Left kidney (tissue), 8 donors: ENCODE measurements at places on chromosomes 4 and X. TPM values are rescaled to one million over a fixed set of nuclear protein-coding genes. Genes with fewer than 3 reads are reported as not detected.

DNA sequence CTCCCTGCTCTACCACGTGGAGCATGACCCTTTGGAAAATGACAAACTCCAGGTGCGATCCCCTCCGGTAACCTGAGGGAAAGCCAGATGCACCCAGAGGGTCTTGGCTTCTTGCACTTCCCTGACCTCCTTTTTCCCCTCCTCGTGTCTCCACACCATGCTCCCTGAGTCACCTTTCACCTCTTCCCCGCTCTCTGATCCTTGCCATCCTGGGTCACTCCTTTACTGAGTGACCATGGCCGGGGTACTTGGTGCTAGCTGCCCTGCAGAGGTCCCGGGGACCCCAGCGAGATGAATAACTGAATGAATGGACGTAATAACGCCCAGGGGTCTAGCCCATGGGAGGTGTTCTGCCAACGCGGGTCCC lies 401 bp upstream of the ZFP92 start:
- no peak for DNase-seq

DNA sequence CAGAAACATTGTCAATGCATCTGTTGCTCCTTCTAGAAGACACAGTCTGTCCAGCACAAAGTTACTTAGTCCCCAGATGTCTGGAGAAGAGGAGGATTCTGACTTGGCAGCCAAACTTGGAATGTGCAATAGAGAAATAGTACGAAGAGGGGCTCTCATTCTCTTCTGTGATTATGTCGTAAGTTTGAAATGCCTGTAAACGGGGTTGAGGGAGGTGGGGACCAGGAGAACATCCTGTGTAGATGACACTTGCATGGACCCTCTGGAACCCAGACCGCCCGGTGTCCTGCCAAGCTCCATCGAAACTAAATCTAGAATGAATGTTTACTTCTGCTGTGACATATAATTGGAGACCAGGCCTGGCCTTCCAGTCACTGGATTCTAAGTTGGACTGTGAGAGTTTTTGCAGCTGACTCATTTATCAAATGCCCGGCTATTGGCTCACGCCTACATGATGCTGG lies 45.0 kb upstream of the MSANTD1 start:
- DNase-seq, result no peak

TMEM33 gene
- polyA plus RNA-seq, result 52.7 TPM

CT45A2 gene
- not detected for polyA plus RNA-seq

- no peak for DNase-seq
Measured at GRCh38 chr4:87250294-87250693, 29.9 kb upstream of the KLHL8 start.

- DNase-seq, result no peak
Measured at GRCh38 chr4:8437281-8437680, 3.2 kb downstream of the ACOX3 start.

GRCh38 chr4:180099957-180100356 lies 2143.2 kb upstream of the TENM3 start:
- DNase-seq, result no peak

DNA sequence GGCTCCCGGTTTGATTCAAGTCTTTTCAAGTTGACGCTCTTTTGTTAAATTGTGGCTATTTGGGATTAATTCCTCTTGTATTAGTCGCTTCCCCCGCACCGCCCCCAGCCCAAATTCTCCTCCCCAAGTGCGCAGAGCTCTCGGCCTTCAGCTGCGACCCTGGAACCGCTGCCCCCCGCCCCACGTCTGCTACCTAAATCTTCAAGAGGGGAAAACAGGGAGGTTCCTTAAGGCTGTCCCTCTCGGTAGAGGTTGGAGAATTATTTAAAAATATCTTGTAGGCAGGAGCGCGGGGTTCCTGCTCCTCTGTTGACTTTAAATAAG lies 860 bp upstream of the RPS6KA3 start:
- no peak for DNase-seq

DNA sequence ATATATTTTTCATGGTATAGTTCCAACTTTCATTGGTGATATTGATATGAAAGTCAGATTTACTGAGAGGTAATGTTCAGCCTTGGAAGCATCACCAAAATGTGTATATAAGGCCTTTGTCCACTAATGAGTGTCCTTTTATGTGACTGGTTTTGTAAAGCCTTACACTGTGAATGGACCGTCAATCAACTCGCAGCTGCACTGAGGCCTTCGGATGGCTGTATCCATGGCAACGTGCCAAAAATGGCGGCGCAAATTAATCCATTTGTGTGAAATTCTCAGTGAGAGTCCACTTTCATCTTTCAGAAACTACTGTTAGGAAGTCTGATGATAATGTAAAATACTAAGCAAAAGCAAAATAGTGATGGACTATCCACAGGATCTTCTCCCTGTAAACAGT lies 131.7 kb downstream of the SPCS3 start:
- no peak for DNase-seq

DNA sequence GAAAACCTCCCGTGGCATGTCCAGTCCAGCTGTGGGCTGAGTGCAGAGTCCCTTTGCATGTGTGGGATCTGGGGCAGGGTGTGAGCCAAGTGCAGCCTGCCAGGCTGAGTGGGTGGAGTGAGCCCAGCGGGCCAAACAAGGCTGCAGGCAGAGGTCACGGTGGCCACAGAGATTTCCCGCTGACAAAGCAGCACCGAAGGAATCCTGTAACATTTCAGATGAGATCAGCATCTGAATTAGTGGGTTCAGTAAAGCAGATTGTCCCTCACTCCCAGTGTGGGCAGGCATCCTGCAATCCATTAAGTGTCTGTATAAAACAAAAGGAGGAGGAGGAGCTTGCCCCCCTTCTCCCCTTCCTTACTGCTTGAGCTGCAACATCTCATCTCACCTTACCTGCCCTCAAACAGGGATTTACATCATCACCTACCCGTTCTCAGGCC lies 324.4 kb downstream of the FAT4 start:
- DNase-seq, result peak; percentile 34

DNA sequence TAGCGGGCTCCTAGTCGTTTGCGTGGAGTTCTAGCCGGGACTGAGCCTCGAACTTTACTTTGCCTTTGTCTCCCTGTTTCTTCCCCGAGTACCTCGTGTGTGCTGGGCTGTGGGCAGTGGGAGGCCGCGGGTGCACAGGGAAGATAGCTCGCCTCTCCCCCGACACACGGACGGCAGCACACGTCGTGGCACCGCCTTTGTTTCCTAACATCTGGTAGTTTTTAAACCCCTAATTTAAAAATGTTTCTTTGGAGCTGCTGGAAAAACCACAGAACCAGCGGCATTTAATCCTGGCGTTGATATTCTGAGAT lies 866 bp downstream of the RBM46 start:
- DNase-seq, result no peak

DNA sequence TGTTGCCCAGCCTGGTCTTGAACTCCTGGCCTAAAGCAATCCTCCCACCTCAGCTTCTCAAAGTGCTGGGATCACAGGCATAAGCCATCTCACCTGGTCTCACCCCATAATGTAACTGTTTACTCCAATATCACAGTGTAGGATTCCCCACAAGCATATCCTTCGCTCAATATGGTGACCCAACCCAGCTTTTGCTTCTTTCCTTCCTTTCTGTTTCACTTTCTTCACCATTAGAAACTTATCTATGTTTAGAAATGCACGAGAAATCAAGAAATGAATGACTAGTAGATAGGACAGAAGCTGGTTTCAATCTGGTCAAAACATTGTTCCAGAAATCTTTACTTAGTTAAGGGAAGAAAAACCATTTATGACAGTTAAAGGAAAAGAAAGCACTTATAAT lies 18.9 kb downstream of the TSPAN5 start:
- DNase-seq, result no peak

DNA sequence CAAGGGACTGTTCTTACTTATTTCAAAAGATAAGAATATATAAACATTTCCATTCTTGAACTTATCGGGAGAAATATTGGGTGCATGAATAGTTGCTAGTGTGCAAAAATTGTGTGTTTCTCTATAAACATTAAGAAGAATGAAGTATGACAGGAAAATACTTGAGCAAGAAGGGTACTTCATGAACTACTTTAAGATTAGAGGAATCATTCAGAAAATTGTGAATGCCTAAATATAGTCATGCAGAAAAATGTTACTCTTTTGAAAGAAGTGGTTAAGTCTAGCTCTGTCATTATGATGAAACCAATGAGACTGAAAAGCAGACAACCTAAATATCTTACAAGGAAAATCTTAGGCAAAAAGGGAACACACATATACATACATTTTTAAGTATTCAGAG lies 207.8 kb upstream of the PCDH18 start:
- DNase-seq, result no peak

SHROOM4 gene
- 22.0 TPM for polyA plus RNA-seq

GRCh38 chrX:15973946-15974345 lies 119.3 kb upstream of the AP1S2 start:
- no peak for DNase-seq

DIPK2B gene
- polyA plus RNA-seq, result 9.9 TPM

PNCK gene
- 7.5 TPM for polyA plus RNA-seq

DNA sequence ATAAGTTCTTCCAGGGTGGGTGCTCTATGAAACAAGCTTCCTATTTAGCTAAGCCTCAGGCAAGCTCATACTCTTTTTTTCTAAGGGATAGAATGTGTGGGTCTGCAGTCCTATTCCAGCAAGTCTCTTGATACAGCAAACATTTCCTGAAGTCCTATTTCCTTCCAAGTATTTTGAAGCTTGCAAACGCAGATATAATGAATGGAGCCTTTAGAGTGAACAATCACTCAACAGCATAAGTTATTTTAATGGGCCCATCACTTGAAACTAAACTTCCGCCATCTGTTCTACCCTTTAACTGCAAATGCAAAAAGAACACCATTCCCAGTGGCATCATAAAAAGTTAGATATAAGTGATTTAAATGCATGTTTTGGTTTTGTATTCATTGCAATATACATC lies 108.3 kb upstream of the TAPT1 start:
- peak; percentile 52 for DNase-seq

PHEX gene
- polyA plus RNA-seq, result 0.38 TPM

JADE1 gene
- polyA plus RNA-seq, result 50.3 TPM

DNA sequence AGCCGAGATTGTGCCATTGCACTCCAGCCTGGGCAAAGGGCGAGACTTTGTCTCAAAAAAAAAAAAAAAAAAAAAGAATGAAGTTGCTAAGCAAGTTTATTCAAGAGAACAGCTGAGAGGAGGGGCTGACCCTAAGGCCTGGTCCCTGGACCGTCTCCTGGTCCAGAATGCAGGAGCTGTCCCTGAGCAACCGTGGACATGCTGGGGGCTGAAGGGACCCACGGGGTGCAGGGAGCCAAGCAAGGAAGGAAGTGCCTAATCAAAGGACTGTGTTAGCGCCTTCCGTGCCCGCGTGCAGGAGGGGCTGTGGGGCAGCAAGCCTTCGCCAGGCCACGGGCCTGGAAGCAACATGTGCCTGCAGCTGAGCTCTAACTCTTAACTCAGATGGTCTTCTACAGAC lies 39.1 kb upstream of the CDKN2AIP start:
- DNase-seq, result no peak

DNA sequence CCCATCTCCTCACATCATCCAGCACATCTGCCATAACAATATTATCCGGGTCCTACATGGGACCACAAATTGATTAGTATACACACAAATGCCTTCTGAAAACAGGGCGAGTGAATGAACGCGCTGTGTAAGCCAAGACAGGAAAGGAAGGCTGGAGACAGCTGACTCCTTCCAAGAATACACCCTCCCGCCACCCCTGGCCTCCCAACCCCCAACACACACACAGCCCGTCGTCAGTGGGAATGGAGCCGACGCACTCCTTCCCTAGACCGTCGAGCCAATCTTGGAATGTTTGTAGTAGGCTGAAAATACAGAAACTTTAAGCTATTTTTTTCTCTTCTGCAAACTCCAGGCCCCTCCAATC lies 319 bp upstream of the MAGEH1 start:
- DNase-seq, result no peak

- DNase-seq, result no peak
Measured at GRCh38 chr4:2451036-2451520, 17.8 kb upstream of the RNF4 start.

- no peak for DNase-seq
Measured at GRCh38 chr4:119204916-119205315, 7.6 kb upstream of the USP53 start.

DNA sequence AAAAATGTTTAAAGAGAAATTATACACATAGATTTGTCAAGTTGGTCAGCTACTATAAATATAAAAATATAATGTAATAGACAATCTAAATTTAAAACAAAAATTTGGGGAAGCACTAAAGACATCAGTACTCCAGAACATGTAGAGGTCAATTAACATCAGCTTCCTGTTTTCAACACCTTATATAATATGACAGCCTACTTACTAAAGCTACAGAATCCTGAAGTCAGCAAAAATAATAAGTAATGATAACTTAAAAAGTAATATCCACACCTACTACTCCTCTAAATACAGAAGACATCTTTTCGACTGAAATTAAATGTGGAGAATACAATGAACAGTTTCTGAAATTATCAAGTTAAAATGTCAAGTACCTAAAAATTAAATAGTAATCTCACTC lies 118.6 kb downstream of the LRBA start:
- DNase-seq, result no peak

GRCh38 chrX:17009856-17010625 lies 63.6 kb downstream of the REPS2 start:
- DNase-seq, result no peak

GRCh38 chrX:3712870-3713224 lies 602 bp downstream of the PRKX start:
- DNase-seq, result no peak

- no peak for DNase-seq
Measured at GRCh38 chrX:69287095-69287494, 121.8 kb upstream of the PJA1 start.

- DNase-seq, result no peak
Measured at GRCh38 chr4:105808750-105809041, 86.6 kb upstream of the NPNT start.

THOC2 gene
- 164 TPM for polyA plus RNA-seq

GRCh38 chr4:98470831-98471230 lies 187.6 kb downstream of the TSPAN5 start:
- DNase-seq, result no peak

DNA sequence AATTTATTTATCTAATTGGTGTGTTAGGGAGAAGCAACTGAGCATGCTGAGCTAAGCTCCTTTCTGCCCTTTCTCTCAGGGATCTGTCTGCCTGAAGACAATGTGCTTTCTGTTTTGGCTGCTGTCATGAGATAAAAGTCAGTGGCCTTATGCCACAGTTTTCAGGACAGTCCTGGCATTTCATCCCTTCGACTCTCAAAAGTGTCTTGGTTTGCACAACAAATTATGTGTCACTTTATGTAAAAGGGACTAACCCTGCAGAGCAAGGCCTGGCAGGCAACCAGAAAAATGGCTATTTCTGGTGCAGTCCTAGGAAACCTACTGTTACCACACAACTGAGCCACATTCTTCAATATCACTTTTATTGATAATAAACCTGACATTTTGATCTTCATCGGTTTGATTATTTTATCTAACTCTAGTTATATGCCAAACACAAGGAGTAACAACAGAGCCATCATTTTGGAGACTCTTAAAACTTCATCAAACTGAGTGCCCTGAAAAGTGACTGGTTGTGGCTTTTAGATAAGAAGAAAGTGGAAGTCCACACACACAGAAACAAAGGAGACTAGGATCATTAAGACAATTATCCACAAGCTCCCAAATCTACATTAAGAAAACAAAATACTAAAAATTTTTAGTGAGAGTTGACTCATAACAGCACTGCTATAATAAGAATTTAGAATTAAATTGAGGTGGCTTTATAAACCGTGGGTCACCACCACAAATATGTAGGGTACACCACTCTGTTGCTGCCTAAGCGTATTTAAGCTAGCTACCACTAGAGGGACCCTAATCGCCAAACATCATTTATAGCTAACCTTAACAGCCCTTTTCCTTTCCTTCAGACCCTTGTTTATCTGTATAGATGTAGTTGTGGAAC lies 95.9 kb upstream of the PTPN13 start:
- peak; percentile 69 for DNase-seq

OPHN1 gene
- 9.8 TPM for polyA plus RNA-seq

- DNase-seq, result peak; percentile 54
Measured at GRCh38 chr4:71184195-71184781, 154.5 kb upstream of the SLC4A4 start.

GRCh38 chrX:94560930-94561329 lies 886.9 kb downstream of the FAM133A start:
- no peak for DNase-seq
